ENCODE measurements at places on chromosomes 3 and 15.

DNA sequence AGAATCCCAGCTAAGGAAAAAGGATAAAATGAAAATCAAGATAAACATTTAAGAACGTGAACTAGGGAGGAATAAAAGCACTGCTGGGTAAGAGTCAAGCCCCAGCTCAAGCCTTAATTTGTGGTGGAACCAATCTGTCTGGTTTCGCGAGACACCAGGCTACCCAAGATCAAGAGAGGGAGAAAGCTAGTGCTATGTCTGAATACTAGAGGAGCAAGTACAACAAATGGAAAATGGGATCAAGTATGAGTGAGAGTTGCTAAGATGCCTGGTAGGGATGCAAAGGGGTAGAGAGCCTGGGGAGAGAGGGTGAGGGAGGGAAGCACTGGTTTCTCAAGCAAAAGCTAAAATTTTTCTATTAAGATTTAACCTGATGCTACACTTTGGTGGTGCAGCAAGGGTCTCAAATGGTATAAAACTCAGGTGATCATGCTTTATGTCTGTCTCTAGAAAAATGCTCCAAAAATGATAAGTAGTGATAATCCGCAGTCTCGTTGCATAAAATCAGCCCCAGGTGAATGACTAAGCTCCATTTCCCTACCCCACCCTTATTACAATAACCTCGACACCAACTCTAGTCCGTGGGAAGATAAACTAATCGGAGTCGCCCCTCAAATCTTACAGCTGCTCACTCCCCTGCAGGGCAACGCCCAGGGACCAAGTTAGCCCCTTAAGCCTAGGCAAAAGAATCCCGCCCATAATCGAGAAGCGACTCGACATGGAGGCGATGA is 1.7 kb upstream of the SETD5 start:
- no peak for DNase-seq

DNA sequence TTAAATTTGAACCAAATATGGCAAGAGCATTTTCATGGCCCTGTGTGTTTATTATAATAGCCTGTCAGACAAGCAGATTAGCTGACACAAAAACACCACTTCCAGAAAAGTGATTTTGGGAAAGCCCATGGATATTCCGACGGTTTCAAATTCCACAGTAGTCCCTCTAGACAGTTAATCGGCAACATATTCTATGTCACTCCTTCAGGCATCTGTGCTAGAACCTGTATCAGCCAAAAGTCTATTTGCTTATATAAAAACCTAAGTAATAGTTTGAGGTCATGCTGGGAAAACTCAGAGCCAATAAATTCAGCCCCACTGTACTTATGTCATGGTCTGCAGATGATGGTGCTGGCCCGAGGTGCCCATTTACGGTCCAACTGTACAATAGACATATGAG is 110.2 kb upstream of the ARHGEF26 start:
- DNase-seq: no peak

GRCh38 chr3:168213920-168214319 is 118.2 kb upstream of the GOLIM4 start:
- DNase-seq: no peak

GRCh38 chr15:64379216-64379960 is 1.9 kb downstream of the PCLAF start:
- no peak for DNase-seq

DNA sequence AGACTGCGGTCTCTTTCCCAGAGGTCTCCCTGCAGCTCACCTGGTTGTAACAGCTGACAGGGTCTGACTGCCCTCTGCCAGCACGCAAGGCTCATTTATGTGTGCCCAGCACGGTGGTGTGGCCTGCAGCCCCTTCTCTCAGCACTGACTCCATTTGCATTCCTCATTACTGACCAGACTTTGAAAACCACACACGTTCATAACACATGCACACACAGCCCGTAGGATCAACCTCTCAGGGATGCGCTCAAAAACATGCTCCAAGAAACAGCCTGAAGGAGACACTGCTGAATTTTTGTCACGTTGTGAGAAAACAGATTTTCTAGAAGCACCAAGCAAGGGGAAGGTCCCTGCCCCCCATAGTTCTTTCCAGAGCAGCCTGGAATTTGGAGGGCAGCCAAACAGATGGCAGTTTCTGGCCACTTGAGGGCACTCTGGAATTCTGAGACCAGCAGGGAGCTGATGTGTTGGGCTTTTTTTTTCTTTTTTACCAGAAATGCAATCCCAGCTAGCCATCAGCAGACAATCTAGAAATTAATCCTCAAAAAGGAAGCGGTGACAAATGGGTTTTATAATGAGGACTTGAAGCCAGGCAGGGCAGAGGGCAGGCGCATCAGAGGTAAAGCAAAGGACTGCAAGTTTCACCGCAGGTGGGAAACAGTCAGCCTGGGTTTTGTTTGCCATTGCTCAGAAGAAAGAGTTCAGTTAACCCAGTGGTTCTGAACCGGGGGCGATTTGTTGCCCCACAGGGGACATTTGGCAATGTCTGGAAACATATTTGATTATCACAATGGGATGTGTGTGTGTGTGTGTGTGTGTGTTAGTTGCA is 170.5 kb upstream of the PROK2 start:
- peak; percentile 66 for DNase-seq

GRCh38 chr3:9898467-9899241 is 4.0 kb upstream of the IL17RE start:
- DNase-seq: no peak

- DNase-seq: peak; percentile 22
These were observed 5.6 kb upstream of the FEM1B start for GRCh38 chr15:68271854-68272471.

DNA sequence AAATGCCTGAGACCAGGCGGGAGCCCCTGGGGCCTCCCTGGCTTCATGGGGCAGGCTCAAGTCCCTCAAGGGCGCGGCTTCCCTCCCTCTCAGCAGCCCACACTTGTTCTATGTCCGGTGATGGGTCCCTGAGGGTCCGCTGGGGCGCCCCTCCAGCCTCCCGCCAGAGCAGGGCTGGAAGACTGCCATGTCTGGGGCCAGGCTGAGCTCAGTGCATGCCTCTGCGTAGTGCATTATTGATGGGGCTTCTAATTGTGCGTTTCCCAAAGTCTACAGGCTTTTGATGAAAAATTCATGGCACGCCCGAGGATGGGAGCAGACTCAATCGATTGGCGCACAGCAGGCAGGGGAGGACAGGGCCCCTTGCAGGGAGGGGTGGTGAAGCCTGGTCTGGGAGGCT is 51.3 kb downstream of the CYP11A1 start:
- no peak for DNase-seq

GRCh38 chr3:168952551-168952950 is 711.0 kb downstream of the MECOM start:
- no peak for DNase-seq

GRCh38 chr3:156483961-156484787 is 70.7 kb downstream of the SSR3 start:
- DNase-seq: no peak

DNA sequence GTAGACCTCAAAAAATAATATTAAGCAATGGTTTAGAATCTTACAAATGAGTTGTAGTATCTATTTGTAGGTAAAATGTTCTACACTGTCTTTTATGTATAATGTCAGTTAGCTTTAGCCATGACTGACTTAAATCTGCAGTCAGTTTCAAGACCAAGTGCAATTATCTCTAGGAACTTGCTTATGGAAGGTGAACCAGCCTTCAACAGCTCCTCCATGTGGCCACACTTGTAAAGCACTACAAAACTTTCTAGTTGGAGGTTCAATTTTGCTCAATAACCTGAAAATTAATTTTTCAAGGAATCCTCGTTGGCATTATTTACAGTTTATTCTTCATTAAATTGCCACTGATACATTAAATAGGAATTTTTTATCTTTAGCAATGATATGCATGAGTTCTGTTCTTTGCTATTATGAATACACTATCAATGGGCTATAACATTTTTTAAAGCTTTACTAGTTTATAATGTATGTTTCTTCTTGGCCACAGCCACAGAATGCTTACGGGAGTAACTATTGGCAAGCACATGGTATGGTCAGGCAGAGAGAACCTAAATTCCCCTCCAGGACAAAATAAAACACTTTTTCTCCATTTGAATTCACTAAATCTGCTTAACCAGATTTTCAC is 315.3 kb upstream of the UBE2E2 start:
- peak; percentile 35 for DNase-seq

GRCh38 chr15:94600505-94600904 is 369.1 kb downstream of the MCTP2 start:
- no peak for DNase-seq

DNA sequence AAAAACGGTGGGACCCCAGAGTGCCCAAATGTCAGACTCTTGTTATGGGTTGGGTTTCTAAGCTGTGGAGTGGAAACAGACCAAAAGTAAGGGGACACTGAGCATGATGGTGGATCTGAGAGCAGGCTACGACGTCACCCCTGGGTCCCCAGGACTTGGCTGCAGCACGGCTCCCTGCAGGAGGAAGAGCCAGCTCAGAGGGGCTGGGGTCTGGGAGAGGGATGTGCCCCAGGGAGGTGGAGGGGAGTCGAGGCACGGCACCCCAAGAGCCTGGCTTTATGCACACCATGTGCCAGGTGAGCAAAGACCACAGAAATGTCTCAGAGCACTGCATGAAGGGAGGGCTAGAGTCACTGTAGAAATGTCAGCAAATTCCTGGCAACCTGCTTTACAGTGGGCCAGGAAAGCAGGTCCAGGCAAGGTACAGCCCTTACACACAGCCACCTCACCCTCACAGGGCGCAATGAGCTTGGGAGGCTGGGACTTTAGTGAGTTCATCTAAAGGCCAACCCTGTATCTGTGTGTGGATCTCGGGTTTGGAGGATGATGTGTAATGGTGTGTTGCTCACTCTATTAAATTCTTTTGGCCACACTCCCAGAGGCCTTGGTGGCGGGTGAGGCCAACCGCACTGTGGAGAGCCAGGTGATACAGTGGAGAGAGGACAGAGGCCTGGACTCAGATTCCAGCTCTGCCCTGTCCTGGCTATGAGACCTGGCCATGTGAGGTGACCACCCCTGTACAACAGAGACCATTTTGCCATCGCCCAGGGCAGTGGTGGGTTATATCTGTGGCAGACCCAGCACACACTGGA is 14.1 kb downstream of the CTSH start:
- no peak for DNase-seq

DNA sequence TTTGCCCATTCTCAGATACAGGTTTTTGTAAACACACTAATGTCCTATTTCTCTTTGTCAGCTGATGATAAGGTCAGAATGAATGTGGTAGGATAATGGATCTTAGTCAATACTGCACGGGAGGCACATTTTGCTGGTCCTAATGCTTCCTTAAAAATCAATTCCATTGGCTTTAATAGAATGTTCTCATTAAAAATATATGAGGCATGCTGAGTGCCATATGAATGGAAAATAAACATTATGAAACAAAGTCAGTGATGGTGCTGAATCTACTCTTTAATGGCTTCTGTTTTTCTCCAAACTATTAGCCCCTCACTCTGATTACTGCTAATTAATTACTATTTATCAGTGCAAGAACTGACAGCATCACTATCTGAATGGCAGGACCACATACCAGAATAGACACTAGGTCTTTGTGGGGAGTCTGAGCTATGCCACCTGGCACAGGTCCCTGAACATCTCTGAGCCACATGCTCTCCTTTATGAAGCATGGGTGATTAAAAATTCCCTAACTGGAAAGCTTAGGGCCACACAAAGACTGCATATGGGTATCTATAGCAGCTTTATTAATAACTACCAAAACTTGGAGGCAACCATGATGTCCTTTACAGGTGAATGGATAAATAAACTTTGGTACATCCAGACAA is 278.9 kb downstream of the MEX3B start:
- DNase-seq: no peak

DNA sequence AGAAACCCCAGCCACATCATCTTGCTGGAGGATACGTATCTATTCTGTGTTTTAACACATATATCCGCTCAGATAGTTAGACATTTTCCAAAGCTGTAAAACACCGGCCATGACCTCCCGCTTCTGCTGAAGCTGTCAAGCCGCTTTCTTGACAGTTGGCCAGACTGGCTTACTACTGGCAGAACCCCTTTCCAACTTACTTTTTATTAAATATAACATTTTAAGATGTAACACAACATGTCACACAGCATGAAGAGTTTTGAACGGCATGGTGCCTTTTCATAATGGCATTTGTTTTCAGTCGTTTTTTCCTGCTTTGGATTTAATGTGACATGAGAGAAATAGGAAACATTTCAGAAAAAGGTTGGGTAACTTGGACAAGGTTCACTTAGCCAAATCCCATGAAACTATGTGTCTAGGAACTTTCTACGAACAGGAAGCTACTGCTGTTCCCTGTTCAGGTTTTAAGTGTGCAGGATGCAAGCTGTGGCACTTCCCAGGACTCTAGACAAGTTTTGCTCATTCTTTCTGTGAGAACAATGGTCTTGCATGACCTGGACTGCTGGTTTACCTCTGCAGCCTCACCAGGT is 281.4 kb downstream of the THSD4 start:
- DNase-seq: no peak
